Activated CD4-positive, alpha-beta memory T cell treated with anti-CD3 and anti-CD28 coated beads, Interleukin-2, amount 10 ng/mL, durations not matched to agents 7 days and 5 days (primary cell): ENCODE measurements at places on chromosomes 7 and 10.

- DNase-seq, result no peak
Measured at GRCh38 chr10:127525686-127526085, 23.4 kb upstream of the NPS start.

DNA sequence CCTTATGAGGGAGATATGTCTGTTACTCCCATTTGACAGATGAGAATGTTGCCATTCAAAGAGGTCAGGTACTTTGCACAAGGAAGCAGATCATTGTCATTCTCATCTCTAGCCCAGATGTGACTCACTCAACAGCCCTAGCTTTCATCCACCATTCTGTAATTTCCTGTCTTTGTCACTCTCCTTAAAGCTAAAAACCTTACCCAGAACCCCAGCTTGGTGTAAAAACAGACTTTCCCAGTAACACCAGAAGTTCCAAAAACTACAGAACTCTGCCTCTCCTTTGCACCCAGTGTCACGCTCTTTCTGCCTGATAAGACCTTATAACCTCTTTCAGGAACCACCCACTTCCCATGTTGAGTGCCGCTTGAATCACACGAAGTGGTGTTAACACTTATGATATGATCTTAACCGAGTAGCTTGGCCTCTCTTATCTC, 89.1 kb upstream of the SP4 start:
- DNase-seq, result peak; percentile 78

GRCh38 chr7:127650847-127651555, 993 bp upstream of the SND1 start:
- DNase-seq, result peak; percentile 18

GRCh38 chr10:101535949-101536348, 52.1 kb downstream of the POLL start:
- DNase-seq, result no peak

DNA sequence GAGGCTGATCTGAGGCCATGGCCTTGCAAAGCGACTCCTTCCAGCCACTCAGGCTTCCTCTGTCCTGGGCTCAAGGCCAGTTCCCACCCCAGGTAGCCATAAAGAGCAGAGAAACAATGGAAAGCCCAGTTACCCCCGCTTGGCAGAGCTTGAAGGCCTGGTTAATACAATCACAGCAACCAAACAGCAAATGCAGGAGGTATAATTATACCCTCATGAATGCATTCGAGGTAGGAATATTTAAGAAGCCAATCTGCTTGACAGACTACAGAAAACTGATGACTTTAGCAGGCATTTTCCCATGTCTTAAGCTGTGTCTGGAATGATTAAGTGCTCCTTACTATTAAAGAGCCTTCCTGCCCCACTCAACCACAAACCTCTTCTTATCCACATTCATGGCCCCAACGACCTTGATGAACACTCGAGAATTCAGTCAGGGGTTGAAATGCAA, 114.1 kb upstream of the MACROH2A2 start:
- no peak for DNase-seq

DNA sequence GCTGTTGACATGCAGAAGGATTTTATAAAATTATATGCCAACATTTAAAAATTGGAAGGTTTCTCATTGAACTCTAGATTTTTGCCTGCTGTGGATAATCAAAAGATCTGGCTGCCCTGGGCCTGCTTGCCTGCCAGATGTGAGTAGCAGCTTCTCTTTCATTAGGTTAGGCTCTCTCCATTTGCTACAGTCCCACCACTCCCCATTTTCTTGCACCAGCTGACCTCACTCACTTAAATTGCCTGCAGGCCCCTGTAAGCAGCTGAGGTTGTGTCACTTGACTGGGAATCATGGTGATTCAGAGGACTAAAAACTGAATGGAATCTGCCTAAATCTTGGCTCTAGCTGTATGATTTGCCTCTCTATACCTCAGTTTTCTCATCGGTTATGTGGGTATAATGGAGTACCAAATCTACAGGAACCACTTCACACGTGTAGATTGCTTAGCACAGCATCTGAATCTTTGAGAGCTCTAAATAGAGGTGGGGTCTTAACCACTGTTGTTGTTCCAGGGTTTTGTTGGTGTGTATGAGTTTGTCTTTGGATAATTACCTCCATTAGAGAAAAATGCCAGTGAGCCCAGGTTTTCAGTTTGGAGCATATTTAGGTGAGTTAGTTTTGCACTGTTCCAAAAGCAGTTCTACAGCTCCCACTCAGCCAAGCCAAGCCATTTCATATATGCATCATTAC, 18.6 kb upstream of the RAPGEF5 start:
- DNase-seq, result no peak

DNA sequence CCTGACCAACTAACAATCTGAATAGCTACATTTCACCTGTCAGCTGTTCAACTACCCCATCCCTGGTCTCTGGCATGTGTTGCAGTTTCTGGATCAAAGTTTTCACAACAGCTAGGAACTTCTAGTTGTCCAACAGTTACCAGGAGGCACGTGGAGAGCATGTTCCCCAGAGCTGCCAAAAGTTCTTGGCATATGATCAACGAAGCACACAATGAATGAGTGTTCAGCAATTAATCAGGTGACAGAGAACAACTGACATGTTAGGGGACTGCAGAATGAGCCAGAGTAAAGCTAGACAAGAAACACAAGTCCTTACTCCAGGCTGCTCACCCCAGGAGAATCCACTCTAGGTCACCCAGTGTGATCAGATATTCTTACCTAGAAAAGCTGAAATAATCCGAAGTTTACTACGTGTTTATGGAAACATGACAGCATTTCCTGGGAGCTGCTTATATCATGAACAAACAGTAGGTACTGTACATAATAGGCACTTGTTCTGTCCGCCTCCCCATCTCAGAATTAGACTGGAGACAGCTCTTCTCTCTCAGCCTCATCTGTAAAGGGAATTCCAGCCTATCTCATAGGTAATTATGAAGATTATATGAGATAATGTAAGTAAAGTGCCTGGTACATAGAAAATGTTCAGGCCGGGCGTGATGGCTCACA, 50.6 kb downstream of the ZNF438 start:
- DNase-seq, result no peak

- no peak for DNase-seq
Measured at GRCh38 chr7:36021367-36021766, 131.7 kb upstream of the EEPD1 start.

DNA sequence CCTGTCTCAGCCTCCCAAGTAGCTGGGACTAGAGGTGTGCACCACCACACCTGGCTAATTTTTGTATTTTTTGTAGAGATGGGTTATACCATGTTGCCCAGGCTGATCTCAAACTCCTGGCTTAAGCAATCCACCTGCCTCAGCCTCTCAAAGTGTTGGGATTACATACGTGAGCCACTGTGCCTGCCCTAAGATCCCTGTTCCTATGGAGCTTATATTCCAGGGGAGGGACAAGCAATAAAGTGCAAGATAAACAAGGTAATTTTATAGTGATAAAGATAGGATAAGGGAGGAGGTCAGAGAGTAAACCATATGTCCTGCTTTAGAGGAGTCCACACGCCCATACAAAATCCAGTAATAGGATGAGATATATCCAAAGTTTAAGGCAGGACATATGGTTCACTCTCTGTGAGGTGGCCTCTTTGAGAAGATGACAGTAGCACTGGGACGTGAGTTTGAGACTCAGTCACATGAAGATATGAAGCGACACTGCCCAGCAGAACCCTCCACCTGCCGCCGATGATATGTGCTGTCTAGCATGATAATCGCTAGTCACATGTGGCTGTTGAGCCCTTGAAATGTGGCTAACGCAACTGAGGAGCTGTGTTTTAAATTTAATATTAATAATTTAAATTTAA, 113.5 kb upstream of the PDCD4 start:
- DNase-seq, result no peak

DNA sequence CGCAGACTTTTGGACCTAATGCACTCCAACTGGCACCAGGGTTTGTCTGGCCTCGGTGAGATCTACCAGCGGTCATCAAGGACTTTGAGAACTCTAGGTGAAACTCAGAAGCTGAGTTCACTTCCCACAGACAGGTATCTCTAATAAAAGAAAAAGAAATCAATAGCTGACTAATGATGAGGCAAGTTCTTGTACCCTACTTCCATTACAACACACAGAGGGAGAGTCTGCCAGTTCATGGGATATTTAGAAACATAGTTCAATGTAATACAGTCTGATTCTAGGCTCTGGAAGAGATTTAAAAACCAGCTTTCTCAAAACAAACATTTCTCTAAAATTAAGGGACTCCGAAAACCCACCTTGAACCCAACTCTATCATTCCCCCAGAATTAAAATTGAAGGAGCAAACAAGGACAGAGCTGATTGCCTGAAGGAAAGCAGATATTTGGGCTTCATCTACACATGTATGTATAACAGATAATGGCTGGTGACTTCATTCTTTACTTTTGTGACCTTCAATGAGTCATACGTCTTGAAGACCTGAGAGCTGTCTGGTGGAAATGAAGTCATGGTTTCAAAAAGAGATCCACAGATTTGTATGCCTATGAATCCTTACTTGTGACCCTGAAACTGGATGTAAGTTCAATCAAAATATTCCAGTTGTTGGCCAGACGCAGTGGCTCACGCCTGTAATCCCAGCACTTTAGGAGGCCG, 2.7 kb upstream of the PNLIPRP1 start:
- DNase-seq, result no peak

- DNase-seq, result no peak
Measured at GRCh38 chr7:23963461-23964165, 253.6 kb downstream of the STK31 start.
